ENCODE measurements at places on chromosomes 4 and X.

GRCh38 chr4:33226133-33226532, 2506.0 kb downstream of the PCDH7 start:
- DNase-seq, result no peak

GRCh38 chr4:75584067-75584466, 28.2 kb downstream of the ODAPH start:
- DNase-seq, result no peak

DNA sequence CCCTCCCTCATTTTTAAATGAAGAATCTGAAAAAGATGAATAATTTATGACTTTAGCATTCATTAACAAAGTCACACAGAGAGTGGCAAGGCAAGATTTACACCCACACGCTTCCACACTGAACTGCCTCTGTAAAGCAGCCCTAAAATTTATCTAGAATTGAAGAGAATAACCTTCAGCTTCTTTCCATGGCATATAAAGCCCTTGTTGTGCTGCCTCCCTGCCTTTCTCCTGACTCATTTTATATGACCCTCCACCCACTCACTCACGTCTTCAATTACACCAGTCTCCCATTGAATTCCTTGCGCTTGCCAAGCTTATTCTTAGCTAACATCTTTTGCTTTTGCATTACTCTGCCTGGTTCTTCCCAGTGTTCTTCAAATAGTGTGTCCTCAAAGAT, 2649.3 kb downstream of the PCDH7 start:
- no peak for DNase-seq

DNA sequence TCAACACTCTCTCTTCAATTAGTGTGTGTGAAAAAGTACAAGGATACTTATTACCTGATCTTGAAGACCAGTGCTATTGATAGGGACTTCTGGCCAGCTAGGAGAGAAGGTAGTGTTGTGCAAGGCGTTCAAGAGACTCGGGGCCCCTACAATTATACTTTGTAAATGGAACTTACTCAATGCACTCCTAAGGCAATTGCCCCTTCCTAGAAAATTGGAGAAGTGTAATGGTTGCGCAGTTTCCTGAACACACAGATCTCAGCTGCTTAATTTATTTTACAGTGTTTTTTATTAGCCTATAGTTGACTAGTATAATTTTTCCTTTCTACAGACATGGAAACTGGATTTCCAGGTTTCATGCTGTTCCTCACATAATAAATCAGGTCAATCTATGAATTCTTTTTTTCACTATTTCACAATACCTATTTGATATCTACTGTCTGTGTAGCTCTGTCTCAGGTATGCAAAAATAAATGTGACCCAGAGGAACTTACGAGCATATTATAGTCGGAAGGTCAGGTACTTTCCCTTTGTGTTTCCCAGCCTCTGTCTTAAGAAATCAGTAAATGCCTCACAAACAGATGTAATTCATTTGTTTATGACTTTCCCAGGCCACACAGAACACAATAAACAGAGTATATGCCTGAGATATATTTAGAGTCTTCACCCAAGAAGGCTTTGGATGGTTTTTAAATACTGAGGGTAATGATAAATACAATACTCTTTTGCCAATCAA, 89.1 kb upstream of the TET2 start:
- no peak for DNase-seq

DNA sequence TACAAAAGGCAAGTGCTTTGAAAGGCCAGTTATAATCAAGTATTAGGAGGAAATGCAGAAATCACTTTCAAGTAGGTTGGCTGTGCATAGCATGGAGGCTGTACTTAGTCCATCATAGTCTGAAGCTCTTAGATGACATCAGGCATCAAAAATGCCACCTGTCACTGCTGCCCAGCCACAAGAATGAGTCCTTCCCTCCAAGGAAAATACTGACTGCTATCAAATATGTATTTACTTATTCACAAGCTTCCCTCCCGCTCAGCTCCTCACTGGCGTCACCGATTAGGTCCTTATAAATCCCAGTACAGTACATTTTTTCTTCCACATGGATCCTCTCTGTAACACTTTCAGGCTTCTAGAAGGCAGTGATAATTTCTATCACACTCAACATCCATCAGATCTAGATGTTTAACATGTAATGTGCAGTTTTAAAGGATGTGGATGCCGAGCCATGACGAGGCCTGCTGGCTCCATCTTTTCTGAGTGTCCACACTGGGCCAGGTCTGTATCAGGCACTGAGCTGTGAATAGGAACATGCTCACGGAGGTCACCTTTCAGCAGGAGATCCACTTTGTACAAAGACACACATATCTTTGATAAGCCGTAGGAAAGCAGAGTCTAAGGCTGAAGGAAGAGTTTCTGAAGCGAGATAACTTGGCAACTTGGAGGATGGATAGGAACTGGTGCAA, 121.9 kb downstream of the PALLD start:
- DNase-seq, result no peak

- no peak for DNase-seq
Measured at GRCh38 chrX:48940404-48940955, 16.9 kb downstream of the OTUD5 start.

DNA sequence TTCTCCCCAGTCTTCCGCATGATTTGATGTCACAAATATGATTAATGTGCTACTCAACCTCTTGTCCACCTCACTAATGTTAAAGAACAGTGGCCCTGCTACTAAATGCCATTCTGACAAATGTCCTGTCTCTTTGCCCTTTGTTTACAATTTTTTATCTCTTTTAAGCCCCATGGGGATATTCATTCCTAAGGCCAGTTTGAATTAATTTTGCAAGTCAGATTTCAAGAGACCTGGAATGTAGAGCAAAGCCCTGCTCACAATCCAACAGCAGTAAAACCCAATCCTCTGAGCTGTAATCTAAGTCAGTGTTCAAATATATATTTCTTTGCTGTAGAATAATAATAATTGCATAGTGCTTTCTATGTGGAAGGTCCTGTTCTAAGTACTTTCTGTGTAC, 81.2 kb downstream of the LDB2 start:
- DNase-seq, result no peak

DNA sequence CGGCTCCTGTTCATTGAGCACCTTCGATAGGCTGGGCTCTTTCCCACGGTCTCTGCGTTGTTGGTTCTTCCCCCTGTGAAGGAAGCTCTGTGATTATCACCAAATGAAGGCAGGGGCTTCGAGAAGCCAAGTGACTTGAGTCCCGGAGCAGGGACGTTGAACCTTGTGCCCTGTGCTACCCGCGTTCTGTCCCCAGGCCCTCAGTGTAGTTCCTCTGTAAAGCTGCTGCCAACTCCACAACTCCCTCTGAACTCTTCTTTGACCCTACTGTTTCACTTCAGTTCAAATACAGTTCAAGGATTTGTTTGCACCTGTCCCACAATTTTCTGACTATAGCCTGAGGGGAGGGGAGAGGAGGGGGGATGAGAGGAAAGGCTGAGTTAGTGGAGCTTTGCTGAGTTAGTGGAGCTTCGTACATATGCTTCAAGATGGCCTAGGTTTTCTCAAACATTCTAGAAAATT, 635 bp upstream of the PHF8 start:
- no peak for DNase-seq

DNA sequence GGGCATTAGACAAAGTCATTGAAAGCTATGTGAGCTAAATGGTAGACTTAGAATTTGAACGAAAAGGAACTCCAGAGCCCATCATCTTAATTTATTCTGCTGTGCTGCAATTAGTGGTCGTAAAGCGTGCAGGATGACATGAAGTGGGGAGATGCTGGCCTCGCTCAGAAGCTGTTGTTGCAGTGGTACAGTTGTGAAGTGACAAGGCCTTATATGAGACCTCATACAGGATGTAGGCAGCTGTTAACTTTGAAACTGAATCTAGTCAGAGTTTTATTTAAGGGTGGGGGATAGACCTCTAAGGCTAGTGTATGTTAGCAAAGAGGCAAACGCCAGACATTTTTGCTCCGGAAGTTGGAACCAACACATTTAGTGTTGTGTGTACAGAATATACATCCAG, 13.4 kb downstream of the KLF3 start:
- no peak for DNase-seq

GRCh38 chr4:72971572-72971971, 97.9 kb downstream of the COX18 start:
- DNase-seq, result no peak

DNA sequence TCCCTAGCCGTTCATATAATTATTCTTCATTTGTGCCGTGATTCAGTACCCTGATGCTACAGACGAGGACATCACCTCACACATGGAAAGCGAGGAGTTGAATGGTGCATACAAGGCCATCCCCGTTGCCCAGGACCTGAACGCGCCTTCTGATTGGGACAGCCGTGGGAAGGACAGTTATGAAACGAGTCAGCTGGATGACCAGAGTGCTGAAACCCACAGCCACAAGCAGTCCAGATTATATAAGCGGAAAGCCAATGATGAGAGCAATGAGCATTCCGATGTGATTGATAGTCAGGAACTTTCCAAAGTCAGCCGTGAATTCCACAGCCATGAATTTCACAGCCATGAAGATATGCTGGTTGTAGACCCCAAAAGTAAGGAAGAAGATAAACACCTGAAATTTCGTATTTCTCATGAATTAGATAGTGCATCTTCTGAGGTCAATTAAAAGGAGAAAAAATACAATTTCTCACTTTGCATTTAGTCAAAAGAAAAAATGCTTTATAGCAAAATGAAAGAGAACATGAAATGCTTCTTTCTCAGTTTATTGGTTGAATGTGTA, 7.0 kb downstream of the SPP1 start:
- no peak for DNase-seq

- no peak for DNase-seq
Measured at GRCh38 chr4:66035701-66036100, 365.4 kb upstream of the EPHA5 start.

- no peak for DNase-seq
Measured at GRCh38 chr4:69753686-69754085, 6.7 kb downstream of the SULT1B1 start.

DNA sequence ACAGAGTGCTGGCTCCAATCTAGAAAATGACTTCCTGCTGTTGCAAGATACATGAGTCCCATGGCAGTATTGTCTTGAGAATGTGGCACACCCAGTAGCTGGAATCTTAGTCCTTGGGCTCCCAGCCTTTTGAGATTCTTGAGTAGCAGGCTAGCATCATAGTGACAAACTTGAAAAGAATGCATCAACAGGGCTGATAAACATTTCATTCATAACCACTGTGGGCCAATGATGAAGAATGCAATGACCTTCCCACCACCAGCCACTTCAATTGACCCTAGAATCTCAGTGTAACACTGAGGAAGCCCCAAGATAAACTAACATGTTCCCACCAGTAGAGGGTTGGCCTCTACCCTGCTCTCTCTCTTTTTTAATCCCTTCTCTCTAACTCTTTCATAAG, 329.3 kb downstream of the GBA3 start:
- DNase-seq, result no peak

GRCh38 chr4:78566834-78567499, 15.4 kb downstream of the ANXA3 start:
- DNase-seq, result no peak

GRCh38 chr4:169362607-169363006, 91.9 kb upstream of the SH3RF1 start:
- no peak for DNase-seq

DNA sequence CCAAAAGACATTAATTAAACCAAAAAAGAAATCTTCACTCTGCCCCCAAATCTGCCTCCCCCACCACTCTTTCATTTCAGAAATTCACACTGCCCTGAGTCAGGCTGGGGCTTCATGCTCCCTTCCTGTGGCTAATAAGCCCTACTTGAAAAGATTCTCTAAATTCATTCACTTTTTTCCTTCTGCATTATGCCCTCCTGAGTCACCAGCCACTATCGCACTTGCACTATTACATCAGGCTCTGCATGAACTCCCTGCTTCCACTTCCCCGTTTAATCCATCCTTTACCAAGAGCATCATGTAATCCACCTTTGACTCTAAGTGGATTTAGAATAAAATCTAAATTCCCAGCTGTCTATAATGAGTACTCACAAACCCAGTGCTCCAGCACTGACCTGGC, 295.4 kb upstream of the KLF3 start:
- DNase-seq, result no peak

GRCh38 chrX:148902581-148902980, 402.2 kb downstream of the AFF2 start:
- no peak for DNase-seq

DNA sequence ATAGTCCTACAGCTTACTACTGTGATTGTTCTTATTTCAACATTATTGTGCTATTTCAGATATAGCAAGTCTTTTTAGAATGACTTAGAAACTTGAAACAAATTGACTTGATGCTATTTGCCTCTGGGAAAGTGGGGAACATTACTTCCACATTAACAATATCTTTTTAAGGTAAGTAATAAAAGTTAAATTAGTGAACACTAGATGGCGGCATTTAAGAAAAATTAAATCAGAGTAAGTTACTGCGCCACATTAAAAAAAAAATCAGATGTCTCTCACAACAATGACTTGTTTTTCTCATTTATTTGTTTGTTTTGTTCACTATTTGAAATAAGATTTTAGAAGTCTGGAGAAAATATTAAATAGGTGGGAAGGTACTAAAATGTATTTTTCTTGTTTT, 1026.9 kb upstream of the SLIT2 start:
- DNase-seq, result no peak

GRCh38 chr4:26257850-26258249, 63.0 kb upstream of the RBPJ start:
- no peak for DNase-seq

GRCh38 chr4:8730159-8730558, 137.6 kb downstream of the CPZ start:
- no peak for DNase-seq

GRCh38 chrX:135094726-135095125, 25.6 kb downstream of the ETDB start:
- DNase-seq, result no peak

DNA sequence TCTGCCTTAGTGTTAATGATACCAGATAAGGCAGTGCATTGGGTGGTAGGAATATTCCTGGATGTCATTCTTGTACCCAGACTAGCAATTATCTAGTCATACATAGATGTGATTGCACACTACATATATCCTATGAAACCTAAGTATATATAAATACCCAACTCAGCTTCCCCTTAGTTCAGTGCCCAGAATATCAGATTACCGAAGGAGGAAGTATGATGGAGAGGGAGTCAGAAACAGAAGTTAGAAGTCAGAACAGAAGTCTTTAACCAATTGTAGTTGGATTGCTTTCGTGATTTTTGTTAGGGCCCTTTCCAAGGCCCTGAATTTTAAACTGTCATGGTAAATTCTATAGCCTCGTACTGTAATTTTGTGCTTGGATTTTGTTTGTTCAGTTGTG, 42.9 kb downstream of the MOB1B start:
- DNase-seq, result no peak

- no peak for DNase-seq
Measured at GRCh38 chrX:2638279-2638678, 52.8 kb upstream of the CD99 start.

- no peak for DNase-seq
Measured at GRCh38 chr4:46937493-46937892, 28.4 kb upstream of the COX7B2 start.

GRCh38 chr4:144202081-144202480, 61.6 kb upstream of the GYPA start:
- DNase-seq, result no peak

GRCh38 chrX:24145303-24146186, 4.0 kb upstream of the ZFX start:
- DNase-seq, result no peak
